Tibial nerve (tissue), 4 donors: ENCODE measurements at places on chromosomes 4 and X. TPM values are rescaled to one million over a fixed set of nuclear protein-coding genes. Genes with fewer than 3 reads are reported as not detected.

DNA sequence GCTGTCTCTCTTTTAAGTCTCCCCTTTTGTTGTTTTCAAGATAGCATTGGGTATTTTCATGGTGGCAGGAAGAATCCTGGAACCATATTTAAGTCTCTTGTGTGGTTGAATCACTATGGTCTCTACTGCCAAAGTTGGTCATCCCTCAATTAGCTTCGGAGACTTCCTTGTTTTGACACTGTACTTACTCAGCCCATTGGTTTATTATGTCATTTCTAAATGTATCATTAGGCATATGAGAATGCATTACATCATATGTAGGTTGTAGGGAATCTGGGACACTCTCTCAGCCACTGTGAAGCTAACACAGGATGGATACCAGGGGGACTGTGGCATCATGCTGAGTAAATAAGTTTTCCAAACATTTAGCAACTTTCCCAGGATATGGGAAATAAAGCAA, 211.8 kb downstream of the DTHD1 start:
- no peak for DNase-seq
- H3K27me3 ChIP-seq = no peaks in the 10 kb centered on the region
- no peaks in the 10 kb centered on the region for H3K36me3 ChIP-seq
- H3K4me3 ChIP-seq = no peak overlapping the region

DNA sequence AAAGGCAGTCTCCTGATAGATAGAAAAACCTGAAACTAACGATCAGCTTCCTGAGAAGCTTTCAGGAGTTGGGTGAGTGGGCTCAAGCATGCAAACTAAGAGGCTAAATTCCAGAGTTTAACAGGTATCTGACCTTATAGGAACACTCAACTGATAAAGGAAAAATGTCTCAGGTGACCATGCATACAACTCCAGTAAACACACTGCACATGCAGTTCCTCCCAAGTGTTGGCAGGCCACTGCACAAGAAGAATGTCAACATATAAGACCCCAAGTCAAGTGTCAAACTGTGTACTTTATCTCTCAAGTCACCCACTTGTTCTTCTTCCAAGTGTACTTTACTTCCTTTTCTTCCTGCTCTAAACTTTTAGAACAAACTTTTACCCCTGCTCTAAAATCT, 981.2 kb downstream of the FAM133A start:
- no peaks in the 10 kb centered on the region for H3K36me3 ChIP-seq
- no peak for DNase-seq
- no peak overlapping the region for H3K27ac ChIP-seq
- H3K4me1 ChIP-seq = no peaks in the 10 kb centered on the region
- no peaks in the 10 kb centered on the region for H3K27me3 ChIP-seq
- H3K4me3 ChIP-seq = no peak overlapping the region

The CXCL5 gene
- not detected for total RNA-seq

The MAGEA2B gene
- not detected for total RNA-seq

The BMP3 gene
- 55.3 TPM for total RNA-seq

- no peak overlapping the region for H3K4me3 ChIP-seq
- no peaks in the 10 kb centered on the region for H3K27me3 ChIP-seq
- H3K36me3 ChIP-seq = no peaks in the 10 kb centered on the region
- DNase-seq = no peak
Observed at GRCh38 chr4:39763714-39764572, 66.0 kb downstream of the UBE2K start.

- no peaks in the 10 kb centered on the region for H3K27me3 ChIP-seq
- no peak overlapping the region for H3K4me3 ChIP-seq
- H3K27ac ChIP-seq = no peak overlapping the region
Observed at GRCh38 chr4:95021099-95021498, 263.3 kb downstream of the BMPR1B start.

GRCh38 chr4:141425124-141425523, 204.4 kb downstream of the ZNF330 start:
- no peaks in the 10 kb centered on the region for H3K36me3 ChIP-seq
- H3K4me3 ChIP-seq = no peak overlapping the region
- H3K27ac ChIP-seq = no peak overlapping the region

GRCh38 chrX:68894513-68895340, 65.9 kb downstream of the EFNB1 start:
- peak overlapping the region; percentile 92 for H3K27ac ChIP-seq
- DNase-seq = peak; percentile 30
- peaks cover 32% of the 10 kb centered on the region for H3K4me1 ChIP-seq
- no peak overlapping the region for H3K4me3 ChIP-seq

The DMD gene
- total RNA-seq = 291 TPM
